ENCODE measurements at places on chromosomes 7 and 10.

- DNase-seq, result no peak
Measured at GRCh38 chr10:62115842-62116241, 152.8 kb downstream of the RTKN2 start.

DNA sequence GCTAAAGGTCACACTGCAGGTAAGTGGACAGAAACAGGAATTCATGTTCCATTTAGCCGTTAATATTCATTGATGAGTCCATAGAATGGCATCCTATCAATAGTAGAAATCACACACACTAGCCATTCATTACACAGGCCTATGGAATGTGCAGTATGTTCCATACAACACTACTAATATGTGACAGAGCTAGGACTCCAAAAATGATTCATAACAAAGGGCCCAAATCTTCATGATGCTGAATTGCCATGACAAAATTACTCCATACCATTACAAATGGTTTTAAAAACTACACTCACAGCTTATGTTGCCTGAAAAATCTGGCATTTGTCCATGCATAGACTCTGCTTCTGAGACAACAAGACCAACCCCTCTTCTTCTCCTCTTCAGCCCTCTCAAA, 549.1 kb downstream of the XPNPEP1 start:
- no peak for DNase-seq

GRCh38 chr7:12706900-12707536, 19.6 kb downstream of the ARL4A start:
- DNase-seq, result no peak

DNA sequence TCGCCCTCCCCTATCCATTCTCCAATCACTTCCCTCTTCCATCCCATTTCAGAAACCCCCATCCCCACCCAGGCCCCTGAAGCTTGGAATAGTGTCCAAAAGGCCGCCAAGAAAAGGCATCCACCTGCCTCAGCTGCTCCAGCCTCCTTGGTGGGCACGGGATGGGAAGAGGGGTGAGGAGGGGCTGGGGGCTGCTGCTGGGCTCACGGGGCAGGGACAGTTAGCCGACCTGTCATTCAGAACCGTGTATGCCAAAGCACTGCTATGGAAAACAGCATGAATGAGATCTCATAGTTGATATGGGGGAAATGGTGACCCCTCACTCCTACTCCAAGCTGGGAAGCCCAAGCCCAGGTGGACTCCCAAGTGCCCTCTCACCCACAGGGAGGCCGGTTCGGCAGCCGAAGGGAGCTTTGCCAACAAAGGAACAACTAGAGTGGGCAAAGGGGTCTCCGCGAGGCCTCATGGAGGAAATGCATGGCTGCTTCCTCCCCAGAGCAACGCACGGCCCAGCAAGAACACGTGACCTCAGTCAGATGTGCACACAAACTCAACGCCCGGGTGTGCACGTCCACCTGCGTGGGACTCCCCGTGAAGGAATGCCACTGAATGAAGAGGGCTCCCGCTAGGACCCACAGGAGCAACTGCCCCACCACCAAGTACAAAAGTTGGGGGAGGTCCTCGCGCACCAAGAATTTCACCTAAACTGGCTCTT, 52.5 kb downstream of the EBF3 start:
- no peak for DNase-seq

DNA sequence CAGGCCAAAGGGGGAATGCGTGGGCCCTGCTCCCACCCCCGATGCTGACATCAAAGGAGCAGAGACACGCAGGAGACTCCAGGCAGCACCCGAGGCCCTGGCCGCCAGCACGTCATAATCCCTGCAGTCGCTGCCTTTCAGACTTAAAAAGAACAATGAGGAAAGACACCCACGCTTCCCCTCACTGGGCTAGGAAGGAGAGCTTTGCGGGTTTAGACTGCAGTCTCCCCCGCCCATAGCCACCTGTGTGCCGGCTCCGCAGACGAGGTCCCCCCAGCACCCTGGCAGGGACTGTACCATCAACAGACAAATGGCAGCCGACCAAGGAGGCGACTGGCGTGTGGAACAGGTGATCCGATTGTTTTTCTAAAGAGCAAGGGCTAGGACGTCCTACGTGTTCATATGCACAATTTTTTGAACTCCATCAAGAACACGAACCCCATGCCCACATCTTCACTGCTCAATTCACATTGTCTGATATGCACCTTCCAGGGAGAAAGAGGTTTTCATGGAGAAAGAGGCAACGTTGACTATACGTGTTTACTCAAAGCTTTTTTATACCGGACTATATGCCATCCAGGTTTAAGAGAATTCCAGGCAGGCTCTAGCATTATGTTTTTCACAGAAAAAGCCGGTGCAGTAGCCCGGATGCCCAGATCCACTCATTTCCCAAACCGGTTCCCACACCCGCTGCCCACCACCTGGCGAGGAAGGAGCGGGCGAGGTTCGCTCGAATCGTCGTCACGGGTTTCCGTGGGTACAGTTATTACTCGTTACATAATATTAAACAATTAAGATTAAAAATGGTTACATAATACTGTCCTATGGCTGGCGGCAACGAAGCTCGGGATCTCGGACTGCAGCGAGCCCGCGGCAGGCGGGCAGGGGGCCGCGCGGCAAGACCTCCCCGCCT, 1.1 kb downstream of the GRB10 start:
- DNase-seq, result no peak

GRCh38 chr10:90913774-90914420, 7.0 kb downstream of the ANKRD1 start:
- DNase-seq, result no peak

- DNase-seq, result no peak
Measured at GRCh38 chr10:103474077-103474476, 5.0 kb downstream of the CALHM3 start.

DNA sequence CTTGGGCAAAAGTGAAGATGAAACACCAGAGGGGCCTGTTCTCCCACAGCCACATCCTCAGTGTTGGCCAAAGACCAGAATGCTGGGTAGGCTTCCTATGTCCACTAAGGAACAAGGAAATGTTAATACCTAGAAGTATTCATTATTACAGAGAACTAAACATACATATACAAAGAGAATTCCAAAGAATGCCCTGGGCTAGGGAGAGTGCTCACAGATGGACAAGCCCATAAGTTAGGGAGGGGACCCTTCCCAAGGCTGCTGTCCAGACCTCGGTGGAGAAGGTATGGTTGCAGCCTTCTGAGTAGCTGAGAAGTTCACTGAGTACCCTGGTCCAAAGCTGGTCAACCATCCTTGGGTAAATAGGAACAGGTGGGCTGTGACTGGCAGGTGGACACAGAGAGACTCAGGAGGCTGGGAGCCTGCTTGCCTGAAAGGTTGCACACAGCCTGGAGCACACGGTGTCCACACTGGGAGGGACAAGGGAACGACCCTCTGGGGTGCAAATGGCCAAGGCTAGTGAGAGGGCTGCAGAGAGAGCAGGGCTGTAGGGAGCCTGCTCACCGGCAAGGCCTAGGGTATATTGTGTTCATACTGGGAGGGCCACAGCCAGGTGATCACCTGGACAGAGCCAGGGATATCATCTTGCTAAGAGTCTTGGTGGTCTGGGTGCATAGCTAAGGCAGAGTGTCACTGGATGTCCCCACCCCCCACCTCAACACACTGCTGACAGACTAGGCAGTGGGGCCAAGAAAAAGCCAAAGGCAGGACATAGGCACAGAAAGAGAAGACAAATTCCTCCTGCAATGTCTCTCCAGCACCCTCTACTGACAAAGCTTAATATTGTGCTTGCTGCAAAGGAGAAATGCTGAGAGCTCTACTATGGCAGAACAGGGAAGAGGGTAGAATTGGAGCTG, 40.3 kb downstream of the CPVL start:
- peak; percentile 75 for DNase-seq

GRCh38 chr7:83876593-83876992, 227.7 kb upstream of the SEMA3E start:
- DNase-seq, result no peak

- peak; percentile 66 for DNase-seq
Measured at GRCh38 chr10:71396084-71396710, 523 bp upstream of the CDH23 start.

DNA sequence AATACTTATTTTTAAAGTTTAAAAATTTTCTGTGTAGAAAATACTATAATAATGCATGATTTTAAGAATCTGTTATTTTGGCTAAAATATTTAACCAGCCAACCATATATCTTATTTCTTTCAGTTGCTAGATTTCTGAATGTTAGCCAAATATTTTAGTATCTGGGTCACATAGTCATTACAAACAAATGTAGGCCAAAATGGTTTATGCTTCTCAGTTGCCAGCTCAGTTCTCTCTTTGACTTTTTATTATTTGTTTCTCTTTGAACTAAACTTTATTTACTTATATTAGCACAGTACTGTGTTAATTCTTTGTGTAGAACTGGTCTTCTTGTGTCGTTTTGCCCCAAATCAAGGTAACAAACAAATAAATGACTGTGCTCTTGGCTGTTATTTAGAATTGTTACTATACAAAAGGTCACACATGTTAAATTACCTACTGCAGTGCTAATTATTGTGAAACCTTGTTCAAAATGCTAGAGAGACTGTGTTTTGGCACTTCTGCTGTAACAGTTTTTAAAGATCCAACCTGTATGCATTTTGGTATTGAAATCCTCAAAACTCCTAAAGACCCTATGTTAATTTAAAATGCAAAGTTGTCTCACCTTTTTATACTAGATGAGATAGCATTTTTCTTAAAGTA, 39.8 kb downstream of the ZEB1 start:
- no peak for DNase-seq

- no peak for DNase-seq
Measured at GRCh38 chr7:19105546-19105945, 11.9 kb downstream of the TWIST1 start.

DNA sequence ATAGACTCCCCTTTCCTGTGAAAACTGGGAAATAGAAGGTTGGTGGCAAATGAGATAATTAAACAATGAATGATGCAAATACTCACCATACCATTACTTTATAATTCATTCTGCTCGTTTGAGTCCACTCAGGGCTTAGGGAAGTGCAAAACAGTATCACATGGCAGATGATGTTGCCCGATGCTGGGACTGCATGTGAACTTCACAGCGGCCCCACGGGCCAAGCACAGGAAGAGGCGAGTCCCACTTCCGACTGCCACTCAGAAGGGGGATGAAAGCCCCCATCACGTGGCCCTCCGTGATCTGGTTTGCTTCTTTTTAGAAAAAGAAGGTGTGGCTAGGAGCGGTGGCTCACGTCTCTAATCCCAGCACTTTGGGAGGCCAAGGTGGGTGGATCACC, 71.5 kb downstream of the PRPF18 start:
- no peak for DNase-seq

DNA sequence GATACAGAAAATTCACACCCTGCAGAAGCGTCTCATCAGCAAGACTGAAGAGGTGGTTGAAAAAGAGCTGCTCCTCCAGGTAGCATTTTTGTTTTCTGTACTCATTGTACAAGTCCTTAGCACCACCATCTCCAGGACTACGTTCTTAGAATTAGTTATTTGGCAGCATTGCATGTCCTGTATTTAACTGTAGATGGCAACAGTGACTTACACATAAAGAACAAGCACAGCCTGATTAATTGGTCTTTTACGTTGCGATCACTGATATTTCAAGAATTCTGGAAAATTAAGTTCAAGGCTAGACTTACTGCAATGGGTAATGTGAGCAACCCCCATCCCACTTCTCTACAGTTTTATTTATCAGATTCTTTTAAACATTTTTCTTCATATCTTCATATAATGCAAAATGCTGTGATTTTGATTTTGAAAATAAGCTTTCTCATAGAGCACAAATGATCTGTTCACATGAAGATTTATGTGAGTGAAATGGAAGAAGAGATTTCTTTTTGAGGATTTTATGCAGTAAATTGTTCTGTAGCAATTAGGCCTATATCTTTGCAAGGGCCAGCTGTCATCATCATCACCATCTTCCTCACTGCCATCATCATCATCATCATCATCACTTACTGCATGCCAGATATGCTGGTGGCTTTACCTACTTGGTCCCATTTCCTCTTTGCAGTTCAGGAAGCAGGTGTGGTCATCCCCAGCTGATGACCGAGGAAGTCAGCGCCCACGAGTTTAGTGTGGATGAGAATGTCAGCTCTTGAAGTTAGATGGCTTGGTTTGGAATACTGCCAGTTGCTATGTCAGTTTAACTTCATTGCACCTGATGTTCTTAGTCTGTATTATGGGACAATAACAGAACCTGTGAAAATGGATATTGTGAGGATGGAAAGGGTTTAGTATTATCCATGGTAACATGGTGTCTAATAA, 53.4 kb downstream of the CFAP58 start:
- no peak for DNase-seq

GRCh38 chr7:12607134-12607533, 36.6 kb downstream of the SCIN start:
- peak; percentile 96 for DNase-seq

GRCh38 chr7:68754414-68754813, 843.9 kb upstream of the AUTS2 start:
- no peak for DNase-seq

GRCh38 chr10:70742537-70743429, 42.4 kb downstream of the TBATA start:
- DNase-seq, result no peak

DNA sequence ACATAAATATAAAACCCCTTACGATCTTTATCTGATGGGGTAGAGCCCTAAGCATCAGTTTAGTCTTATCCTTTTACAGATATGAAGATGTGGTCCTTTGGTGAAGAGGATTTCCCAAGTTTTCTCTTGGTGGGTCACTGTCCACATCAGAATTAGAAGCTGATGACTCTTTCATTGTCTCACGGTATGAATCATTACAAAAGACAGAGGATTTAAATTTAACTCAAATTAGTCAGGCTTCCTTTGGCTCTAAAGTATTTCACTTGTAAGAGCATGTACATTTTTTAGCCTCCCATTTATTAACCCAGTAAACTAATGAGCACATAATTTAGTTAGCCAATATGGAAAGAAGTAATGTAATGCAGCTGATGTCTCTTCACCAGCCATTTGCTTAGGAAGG, 49.9 kb upstream of the TMEM26 start:
- no peak for DNase-seq

DNA sequence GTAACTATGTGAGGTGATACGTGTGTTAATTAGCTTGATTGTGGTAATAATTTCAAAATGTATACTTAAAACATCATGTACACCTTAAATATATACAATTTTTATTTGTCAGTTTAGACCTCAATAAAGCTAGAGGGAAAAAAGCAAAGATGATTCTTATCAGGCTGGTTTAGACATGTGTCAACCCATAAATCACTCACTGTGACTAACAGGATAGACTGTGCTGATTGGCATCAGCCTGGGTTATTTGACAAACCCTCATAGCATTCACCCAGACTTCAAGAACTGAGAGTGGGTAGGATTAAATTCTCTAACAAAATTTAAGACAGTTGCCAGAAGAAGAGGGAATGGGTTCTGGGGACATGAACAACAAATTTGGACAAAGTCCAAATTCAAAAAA, 73.8 kb upstream of the TMEM140 start:
- no peak for DNase-seq

All from NCI-H1092 (cell line).